ENCODE measurements at places on chromosomes 6 and 20.
A peak's percentile ranks its signal among the peaks of the same experiment; 100 is the strongest.

GRCh38 chr20:44390280-44390679, 34.8 kb downstream of the HNF4A start:
- no peak for DNase-seq

DNA sequence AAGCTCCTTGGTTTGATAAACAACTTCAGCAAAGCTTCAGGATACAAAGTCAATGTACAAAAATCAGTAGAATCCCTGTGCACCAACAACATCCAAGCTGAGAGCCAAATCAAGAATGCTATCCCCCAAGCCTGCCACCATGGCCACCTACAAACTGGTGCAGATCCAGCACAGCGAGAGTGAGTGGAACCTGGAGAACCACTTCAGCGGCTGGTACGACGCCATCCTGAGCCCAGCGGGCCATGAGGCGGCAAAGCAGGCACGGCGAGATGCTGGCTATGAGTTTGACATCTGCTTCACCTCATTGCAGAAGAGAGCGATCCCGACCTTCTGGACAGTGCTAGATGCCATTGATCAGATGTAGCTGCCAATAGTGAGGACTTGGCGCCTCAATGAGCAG, 170.3 kb downstream of the KHDC1L start:
- no peak for DNase-seq

DNA sequence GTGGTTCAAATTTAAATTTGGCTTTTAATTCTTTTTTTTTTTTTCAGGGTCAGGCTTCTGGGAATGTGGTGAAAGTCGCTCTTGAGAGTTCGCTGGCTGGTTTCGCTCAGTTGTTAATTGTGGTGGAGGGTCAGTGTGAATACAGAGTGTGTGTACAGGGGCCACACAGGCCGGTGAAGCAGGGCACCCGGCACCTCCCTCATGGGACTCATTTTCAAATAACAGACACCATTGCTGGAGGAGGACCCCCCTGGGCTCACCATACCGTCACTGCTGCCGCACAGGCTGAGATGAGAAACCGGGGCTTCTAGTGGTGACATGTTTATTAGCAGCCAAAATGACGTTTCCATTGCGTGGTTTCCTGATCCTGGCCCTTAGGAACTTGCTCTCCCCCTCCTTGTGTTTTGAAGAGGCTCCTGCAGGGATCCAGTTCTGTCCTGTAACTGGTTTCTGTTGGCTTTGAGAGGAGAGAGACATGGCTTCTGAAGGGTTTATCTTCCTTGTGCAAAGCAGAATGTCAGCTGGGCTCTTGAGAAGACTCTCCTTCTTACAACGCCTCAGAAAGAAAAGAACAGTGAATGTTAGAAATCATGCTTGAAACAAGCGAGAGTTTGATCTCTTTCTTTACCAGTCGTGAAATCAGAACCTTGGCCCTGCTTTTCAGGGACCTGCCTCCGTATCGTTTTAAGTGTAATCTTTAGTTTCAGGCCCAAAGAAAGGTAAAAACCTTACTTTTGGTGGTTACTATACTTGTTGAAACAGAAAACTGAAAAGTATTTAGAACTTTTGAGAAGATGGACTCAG, 37.8 kb downstream of the DUSP22 start:
- DNase-seq = no peak

GRCh38 chr6:157494132-157494710, 113.2 kb downstream of the ZDHHC14 start:
- DNase-seq = no peak

- DNase-seq = no peak
Observed at GRCh38 chr6:43840490-43841218, 70.6 kb downstream of the VEGFA start.

- no peak for DNase-seq
Observed at GRCh38 chr6:157366648-157367047, 14.3 kb upstream of the ZDHHC14 start.

DNA sequence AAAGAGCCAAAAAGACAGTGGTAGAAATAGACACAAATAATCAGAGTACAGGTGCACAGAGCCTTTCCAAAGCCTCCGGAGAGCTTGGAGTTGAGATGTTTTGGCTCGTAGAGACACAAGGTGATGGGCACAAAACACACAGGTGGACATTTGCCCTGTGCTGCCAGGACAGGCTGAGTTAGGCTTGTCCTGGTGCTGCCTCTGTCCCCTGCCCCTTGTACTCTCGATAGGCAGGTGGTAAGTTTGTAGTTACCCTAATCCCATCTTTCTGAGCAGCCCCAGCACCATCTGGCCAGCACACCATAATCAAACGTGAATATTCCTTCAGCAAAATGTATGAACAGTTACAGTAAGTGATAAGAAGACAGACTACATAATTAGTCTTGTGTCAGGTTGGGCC, 95.5 kb downstream of the FOXC1 start:
- no peak for DNase-seq

GRCh38 chr20:63033794-63034709, 27.3 kb upstream of the BHLHE23 start:
- no peak for DNase-seq

GRCh38 chr6:128600397-128600951, 80.1 kb upstream of the PTPRK start:
- peak; percentile 59 for DNase-seq

DNA sequence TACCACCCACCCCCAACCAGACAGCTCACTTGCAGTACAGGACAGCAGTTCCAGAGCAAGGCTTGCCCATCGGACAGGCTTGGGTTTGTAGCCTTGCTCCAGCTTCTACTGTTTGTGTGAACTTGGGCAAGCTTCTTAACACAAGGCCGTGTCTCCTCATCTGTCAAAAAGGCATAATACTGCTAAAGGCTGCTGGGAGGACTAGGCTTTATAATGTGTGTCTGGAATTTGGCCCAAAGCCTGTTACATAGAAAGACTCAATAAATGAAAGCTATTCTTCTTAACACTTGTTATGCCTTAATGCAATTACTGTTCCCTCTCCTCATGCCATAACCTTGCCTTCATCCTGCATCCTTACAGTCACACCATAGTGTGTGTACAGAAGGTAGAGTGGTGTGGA, 43.4 kb downstream of the LYRM4 start:
- no peak for DNase-seq

GRCh38 chr6:56515081-56515905, 127.4 kb downstream of the DST start:
- no peak for DNase-seq

- DNase-seq = no peak
Observed at GRCh38 chr20:38973645-38974044, 11.5 kb downstream of the DHX35 start.

- DNase-seq = peak; percentile 80
Observed at GRCh38 chr6:6752129-6752528, 163.6 kb downstream of the LY86 start.

GRCh38 chr6:26576407-26576843, 20.3 kb upstream of the ABT1 start:
- no peak for DNase-seq

- no peak for DNase-seq
Observed at GRCh38 chr6:110756817-110757216, 58.5 kb downstream of the CDK19 start.

Measured in kidney epithelial cell (primary cell).